NCI-H69 (cell line): ENCODE measurements at places on chromosomes 4 and X.
A peak's percentile ranks its signal among the peaks of the same experiment; 100 is the strongest.

GRCh38 chr4:77578145-77578544, 27.5 kb upstream of the CXCL13 start:
- no peak for DNase-seq

DNA sequence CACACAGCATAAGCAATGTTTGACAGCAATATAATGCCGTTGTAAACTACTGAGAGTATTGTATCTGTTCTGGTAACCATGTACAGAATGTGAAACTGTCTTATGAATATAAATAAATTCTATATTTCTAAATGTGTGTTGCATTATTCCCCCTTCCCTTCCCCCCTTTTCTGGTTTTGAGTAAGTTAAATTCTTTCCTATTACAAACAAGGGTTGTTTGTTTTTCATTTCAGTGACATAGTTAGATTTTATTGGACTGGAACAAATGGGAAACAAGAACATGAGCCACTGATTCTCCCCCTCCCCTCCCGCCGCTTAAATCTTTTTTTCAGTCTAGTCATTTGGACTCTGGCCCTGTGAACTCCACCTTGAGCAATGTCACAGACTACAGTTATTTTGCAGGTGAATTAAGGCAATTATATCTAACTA, 69.8 kb downstream of the GPAT3 start:
- no peak for DNase-seq

- DNase-seq: no peak
These were observed 49.9 kb downstream of the ADGRA3 start for GRCh38 chr4:22465996-22466395.

- DNase-seq: no peak
These were observed 106.2 kb downstream of the SYTL5 start for GRCh38 chrX:38112566-38112965.

GRCh38 chr4:70715097-70715496, 6.7 kb upstream of the RUFY3 start:
- DNase-seq: no peak

DNA sequence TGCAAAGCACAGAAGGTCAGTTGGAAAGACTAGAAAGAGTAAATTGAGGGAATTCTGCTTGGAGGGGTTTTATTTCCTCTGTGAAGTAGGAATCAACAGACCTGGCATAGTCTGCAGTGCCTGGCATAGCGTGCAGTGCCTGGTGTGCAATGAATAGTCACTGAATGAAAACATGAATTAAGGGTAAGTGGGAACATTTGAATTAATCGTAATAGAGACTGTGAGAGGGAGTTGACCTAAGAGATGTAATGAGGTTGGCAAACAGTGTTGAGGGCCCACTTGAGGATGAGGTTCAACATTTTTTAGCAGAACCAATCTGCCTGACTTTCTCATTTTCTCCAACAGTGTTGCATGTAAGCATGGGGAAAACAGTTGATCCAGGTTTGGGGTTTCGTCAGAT, 377.2 kb upstream of the FTHL17 start:
- DNase-seq: no peak

DNA sequence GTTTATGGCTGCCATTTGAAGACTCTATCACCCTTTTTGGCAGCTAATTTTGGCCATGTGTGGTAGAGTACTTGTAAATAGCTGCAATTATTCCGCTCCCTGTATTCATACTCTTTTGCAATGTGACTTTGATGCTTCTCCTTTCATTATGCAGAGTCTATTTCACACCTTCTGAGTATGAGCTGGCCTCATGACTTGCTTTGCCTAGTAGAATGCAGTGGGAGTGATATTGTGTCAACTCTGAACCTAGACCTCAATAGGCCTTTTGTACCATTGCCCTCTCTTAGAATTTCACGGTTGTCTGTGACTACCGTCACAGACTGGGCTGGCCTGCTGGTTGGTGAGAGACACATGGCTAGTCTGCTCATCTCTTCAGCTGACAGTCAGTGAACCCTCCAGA, 118.8 kb downstream of the DDIT4L start:
- no peak for DNase-seq

DNA sequence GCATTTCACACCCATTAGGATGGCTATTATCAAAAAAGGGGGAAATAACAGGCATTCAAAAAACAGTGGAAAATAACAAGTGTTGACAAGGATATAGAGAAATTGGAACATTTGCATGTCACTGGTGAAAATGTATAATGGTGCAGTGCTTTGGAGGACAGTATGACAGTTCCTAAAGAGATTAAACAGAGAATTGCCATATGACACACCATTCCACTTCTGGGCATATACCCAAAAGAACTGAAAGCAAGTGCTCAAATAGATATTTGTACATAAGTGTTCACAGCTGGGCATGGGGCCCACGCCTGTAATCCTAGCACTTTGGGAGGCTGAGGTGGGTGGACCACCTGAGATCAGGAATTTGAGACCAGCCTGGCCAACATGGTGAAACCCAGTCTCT, 348.1 kb downstream of the NR3C2 start:
- DNase-seq: peak; percentile 16

DNA sequence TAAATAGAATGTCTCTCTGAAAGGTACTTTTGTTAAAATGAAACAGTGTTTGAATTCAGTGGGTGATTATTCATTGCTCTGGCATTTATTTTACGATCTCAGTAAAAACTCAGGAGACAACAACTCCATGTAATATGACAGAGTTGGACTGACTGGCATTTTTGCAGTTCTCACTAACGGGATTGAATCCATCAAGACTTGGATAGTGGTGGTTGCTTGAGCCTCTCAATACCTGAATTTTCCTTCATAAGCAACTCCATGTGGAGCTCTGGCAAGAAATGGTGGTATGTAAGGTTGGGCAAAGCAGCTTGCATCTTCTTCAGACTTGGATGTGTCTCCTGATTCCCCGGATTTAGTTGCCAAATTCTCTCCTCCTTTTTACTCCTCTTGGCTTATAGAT, 72.7 kb downstream of the FRMPD4 start:
- no peak for DNase-seq

DNA sequence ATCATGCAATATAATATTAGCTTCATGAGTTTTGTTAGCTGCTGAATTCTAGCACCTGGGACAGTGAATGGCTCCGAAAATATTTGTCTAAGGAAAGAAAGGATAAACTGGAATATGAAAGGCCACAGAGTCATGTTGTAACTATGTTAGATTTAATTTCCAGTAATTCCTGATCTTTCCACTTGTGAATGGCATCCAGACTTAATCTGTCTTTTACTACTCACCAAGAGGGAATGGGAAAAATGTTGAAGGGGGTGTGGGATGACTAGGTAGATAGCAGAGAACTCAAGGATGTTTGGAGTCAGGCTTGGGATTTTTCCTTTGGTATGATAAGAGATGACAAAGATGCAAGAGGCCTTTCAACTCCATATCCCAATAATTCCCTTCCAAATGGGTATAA, 9.4 kb downstream of the ADH6 start:
- no peak for DNase-seq
